ENCODE measurements at places on chromosomes 13 and 19. TPM values are rescaled to one million over a fixed set of nuclear protein-coding genes. Genes with fewer than 3 reads are reported as not detected.

DNA sequence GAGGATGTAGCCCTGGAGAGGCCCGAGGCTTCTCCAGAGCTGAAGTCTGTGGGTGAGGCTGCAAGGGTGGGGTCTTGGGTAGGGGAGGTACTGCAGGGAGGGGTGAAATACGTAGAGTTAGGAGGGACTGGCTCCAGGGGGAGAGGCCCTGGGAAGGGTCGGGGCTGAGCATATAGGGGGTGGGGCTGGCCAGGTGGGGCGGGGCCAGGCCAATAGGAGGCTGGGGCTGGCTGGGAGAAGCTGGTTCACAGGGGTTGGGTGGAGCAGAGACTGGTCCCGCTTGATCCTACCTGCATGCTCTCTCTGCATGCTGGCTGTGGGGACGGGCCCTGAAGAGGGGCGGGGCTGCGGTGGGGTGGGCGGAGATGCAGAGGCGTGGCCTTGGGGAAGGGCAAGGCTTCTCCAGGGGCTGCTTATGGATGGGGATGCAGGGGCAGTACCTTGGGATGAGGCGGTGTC lies 51.9 kb downstream of the CELF5 start:
- no peak overlapping the region for H3K4me3 ChIP-seq
- H3K27ac ChIP-seq = no peak overlapping the region
- no peak for DNase-seq
- peaks cover 35% of the 10 kb centered on the region for H3K27me3 ChIP-seq

DNA sequence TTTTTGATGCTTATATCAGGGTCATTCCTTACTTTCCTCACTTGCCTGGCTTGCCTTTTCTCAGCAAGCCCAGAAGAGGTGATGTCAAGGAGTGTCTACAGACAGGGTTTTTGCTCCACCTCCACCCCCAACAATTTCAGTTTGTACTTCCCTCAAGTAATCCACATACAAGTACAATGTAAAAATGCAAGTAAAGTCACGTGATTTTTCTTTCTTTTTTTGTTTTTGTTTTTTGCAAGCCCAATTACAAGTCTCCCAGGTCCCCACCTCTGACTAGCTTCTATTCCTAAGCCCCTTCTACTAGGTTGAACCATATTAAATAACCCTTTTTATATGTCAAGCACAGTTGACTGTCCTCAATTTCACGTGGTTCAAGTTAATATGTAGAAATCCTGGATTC lies 579.6 kb downstream of the DIAPH3 start:
- H3K27ac ChIP-seq = no peak overlapping the region
- no peaks in the 10 kb centered on the region for H3K36me3 ChIP-seq
- H3K4me1 ChIP-seq = no peaks in the 10 kb centered on the region
- peaks cover 2% of the 10 kb centered on the region for H3K27me3 ChIP-seq
- no peak for DNase-seq

The NUMBL gene
- total RNA-seq = 6.9 TPM

The CC2D1A gene
- 3.9 TPM for total RNA-seq

DNA sequence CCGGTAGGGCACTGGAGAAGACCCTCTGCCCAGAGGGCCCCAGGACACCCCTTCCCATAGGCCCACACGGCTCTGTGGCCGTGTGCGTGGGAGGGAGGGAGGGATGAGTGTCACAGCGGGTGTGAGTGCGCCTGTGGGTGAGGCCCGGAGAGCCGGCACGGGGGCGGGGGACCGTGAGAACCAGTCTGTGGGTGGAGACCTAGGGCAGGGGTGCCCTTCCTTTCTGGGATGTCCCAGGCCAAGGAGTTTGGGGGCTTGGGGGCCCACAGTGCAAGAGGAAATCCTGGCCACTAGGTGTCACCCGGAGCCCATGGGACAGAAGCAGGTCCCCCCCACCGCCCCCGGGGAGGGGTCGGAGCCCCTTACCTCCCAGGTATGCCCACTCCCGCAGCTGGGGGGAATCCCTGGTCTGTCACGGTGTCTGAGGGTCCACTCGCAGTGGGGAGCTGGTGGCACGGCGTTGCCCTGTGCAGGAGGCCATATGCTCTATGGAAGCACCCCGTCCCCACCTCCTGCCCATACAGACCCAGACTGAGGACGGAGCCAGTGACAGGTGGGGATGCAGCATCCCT lies 16.0 kb upstream of the SLC7A10 start:
- H3K4me3 ChIP-seq = no peak overlapping the region
- H3K27ac ChIP-seq = no peak overlapping the region
- no peak for DNase-seq
- no peaks in the 10 kb centered on the region for H3K4me1 ChIP-seq
- no peaks in the 10 kb centered on the region for H3K36me3 ChIP-seq
- H3K27me3 ChIP-seq = peaks cover 13% of the 10 kb centered on the region

The THSD1 gene
- 19.0 TPM for total RNA-seq

The ADGRE3 gene
- total RNA-seq = not detected
